ENCODE measurements at places on chromosomes 11 and 22.

DNA sequence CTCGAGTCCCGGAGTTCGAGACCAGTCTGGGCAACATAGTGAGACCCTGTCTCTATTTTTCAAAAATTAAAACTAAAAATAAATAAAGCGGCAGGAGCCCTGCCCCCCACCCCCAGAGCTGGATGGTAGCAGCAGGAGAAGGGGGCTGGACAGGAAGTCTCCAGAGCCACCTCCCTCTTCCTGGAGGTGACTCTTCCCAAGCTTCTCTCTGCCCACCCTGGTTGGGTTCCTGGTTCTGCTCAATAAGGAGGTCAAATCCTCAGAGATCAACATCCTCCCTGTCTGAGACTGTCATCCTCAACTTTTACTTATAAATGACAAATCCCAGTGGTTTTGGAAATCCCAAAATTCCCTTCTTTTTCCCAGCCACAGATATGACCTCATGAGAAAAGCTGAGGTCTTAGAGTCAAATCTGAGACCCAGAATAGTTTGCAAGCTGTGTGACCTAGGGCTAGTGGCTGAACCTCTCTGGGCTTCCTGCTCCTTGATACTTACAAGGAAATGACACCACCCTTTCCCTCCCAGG is 987 bp downstream of the C1QTNF6 start:
- DNase-seq: no peak

GRCh38 chr11:80194016-80194415 is 753.2 kb upstream of the TENM4 start:
- no peak for DNase-seq

DNA sequence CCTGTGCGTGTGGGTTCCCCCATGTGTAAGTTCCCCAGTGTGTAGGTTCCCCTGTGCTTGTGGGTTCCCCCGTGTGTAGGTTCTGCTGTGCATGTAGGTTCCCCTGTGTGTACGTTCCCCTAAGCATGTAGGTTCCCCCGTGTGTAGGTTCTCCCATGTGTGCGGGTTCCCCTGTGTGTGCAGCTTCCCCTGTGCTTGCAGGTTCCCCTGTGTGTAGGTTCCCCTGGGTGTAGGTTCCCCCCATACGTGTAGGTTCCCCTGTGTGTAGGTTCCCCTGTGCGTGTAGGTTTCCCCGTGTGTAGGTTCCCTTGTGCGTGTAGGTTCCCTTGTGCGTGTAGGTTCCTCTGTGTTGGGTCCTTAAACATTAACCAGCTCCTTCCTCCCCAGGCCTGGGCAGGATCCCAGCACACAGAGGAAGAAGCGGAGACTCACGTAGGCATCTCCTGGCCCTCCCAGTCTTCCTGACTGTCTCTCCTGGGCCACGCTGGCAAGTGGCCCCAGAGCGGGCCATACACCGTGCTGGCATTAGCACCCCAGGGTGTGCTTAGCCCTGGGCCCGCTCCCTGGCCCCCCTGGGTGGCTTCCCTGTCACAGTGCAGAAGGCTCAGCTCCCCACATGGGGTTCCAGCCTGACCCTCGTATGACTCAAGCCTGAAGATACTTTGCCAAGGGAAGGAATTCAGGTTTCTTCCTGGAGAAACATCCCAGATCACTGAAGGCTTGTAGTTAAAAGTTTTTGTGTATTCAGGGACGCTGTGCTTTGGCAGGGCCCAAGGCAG is 2.8 kb upstream of the GRAMD4 start:
- DNase-seq: no peak

GRCh38 chr11:33605703-33606102 is 94.9 kb downstream of the C11orf91 start:
- no peak for DNase-seq

GRCh38 chr11:115990004-115990447 is 485.8 kb upstream of the CADM1 start:
- no peak for DNase-seq

GRCh38 chr11:69534166-69534530 is 52.7 kb downstream of the LINC01488 start:
- DNase-seq: no peak

DNA sequence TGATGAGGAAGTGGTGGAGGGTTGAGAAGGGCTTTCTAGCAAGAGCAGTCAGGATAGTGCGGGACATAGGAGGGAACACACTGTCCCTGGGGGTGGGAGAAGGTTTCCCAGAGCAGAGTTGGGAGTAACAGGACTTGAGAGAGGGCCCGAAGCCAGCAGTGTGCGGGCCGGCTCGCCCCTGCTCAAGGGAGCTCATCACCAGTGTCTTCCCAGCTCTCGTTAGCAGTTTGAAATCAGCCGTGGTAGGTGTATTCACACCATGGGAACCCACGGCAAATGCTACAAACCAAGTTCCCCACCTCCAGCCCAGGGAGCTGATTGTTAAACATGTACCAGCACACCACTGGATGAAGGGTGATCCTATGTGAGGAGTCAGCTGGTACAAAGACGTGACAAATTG is 66.2 kb upstream of the EIF3D start:
- DNase-seq: no peak

DNA sequence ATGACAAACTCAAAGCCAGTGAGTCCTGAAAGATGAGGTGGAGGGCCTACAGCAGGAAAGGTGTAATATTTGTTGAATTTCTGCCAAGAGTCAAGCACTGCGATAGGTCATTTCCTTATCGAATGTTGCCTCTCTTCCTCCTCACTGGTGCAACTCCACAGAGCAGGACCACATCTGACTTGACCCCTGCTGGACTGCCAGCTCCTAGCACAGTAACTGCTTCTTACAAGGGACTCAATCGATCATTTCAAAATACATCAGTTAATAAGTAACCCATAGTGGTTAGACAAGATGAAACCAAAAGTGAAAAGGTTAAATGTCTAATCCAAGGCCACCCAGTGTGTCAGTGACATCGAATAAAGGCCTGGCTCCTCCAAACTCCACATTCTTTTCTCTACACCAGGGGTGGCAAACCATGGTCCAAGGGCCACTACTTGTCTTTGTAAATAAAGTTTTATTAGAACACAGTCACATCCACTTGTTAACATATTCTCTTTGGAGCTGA is 98.5 kb upstream of the CSNK2A3 start:
- DNase-seq: no peak
